ENCODE measurements at places on chromosomes 5 and 9.
A peak's percentile ranks its signal among the peaks of the same experiment; 100 is the strongest.

DNA sequence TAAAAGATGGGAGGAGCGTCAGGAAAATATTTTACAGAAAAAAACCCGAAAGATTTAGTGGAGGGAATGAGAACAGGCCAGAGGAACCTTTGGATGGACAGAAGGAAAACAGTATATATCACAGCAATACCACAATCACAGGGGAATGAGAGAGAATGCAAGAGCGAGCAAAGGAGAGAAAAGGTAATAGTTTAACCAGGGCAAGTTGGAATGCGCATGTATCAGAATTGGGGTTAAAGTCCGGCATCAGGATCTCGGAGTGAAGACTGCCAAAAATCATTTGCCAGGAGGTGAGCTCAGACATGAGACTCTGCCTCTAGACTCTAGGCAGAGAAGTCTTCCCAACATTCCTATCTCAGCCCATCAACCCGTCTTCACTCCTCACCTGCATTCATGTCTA is 36.8 kb downstream of the PCDHGC5 start:
- no peak for DNase-seq

DNA sequence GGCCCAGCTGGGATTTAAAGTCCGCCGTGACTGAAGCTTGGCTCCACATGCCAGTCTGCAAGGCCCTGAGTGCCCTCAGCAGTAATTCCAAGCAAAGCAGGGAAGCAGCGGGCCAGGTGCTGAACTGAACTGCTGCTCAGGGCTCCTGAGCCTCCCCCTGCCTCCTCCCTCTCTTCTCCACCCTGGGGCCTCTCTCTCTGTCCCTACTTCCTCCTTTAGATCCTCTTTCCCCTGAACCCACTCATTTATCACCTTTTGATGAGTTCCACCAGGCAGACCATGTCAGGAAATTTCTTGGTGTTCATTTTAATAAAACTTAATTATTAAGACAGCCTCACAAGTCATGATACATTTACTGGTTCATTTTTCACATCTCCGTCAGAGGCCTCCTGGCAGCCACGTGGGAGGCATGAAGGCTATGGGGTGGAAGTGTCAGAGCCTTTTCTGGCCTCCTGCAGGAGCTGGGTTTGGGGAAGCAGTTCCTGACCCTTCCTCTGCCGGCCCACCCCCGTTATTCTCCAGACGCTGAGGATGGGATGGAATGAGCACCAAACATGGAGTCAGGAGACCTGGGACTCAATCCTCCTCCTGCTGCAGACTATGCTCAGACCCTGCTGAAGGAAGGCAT is 32.2 kb upstream of the KCNIP1 start:
- DNase-seq, result no peak

GRCh38 chr9:134493461-134494272 is 147.9 kb upstream of the COL5A1 start:
- DNase-seq, result no peak

DNA sequence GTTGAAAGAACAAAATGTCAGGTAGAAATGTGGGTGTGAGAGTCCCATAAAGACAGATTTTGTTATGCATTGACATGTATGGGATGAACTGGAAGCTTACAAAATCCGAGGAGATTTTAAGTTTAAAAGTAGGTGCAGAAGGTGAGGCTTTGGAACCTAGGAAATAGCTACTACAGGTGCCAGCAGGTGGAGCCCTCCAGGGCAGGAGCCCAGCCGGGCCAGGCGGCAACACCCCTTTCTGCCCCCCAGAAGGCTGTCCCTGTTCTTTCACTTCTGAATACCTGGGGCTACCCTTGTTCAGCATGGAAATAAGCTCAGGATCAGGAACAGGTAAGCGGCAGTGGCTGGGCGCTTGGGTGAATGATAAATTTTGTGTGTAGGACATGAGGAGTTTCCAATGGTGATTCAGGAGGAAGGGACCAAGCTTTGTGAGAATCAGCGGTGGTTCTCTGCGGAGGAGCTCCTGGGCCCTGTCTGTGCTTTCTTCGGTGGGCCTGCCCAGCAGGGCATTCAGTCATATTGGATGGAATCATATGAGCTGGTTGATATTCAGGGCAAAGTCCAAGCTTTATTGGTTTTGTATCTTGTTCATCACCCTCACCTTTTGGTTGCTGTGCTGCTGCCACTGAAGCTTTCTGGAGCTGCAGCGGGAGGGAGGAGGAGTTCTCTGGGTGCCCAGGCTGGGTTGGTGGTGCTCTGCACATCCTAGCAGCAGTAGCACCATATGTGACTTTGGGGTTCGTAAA is 12.3 kb downstream of the PCBD2 start:
- DNase-seq, result no peak

DNA sequence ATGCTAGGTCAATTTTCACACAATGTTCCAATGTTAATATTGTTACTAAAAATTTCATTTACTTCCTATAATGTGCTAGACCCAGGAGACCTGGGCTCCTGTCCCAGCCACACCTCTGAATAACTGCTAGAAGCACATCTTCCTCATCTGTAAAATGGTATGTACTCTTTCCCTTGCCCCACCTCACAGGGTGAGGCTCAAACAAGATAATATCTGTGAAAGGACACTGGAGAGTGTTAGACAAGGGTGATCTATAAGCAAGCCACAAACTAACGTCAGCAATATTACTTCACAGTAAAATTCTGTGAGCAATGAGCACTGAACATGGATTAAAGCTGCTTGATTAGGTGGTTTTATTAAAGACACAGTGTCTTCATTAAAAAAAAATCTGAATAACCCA is 186.4 kb downstream of the EPB41L4A start:
- no peak for DNase-seq

DNA sequence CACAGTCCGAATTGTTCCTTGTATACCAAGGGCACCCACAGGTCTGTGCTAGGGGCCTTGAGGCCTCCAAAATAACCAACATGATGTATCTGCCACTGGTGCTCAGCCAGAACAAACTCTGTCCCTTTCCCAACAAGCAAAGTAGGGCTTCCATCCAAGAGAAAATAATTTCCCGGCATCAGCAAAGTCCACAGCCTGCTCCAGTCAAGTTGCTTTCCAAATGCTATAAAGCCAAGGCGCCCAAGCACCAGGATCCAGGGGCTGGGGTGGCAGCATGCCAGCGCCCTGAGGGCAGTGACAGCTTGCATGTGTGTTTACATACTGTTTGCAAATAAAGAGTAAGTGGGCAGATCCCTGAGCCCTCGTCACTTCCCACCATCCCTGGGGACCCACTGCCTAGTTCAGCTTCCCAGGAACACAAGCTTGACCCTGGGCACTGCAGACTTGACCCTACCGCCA is 155.9 kb downstream of the ERCC6L2 start:
- no peak for DNase-seq

GRCh38 chr5:337563-338130 is 16.1 kb downstream of the AHRR start:
- peak; percentile 45 for DNase-seq

GRCh38 chr9:114947058-114947457 is 16.7 kb upstream of the TNFSF8 start:
- no peak for DNase-seq

DNA sequence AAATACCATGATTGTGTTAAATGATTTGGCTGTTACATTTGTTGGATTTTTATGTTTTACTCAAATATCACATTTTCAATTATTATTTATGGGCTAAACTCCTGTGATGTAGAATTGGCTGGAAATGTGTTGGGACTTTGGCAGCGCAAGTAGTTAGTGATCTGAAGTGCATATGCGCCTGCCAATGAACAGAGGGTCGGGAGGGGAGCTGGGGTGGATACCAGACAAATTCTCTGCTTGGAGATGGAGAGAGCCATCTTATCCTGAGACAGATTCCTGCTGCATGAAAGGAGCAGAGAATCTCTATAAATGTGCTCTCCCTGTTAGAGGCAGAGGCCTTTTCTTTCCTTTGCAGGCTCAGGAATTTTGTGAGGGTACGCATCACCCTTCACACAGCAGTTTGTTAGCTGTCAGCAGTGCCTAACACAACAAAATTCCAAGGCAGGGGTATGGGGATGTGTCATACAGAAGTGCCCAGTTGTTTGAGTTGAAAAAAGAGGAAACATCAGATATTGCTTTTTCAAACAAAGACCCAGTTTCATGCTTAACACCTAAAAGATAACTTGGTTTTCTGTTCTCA is 489.1 kb downstream of the CSNK1G3 start:
- no peak for DNase-seq

DNA sequence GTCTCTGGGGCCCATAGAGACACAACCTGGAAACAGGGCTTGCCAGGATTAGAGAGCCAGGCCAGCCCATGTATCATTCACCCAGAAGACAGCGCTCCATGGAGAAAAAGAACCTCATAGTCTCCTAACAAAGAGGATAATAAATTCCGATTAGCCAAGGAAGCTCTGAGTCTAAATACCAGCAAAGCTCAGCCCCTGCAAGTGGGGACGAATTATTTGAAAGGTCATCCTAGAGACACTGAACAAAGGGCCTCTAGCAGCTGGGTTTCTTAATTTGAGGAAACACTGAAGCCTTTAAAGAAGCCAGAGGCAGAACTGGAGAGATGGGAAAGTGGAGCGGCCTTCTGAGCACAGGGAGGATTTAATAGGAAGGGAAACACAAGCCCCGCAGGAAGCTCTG is 287.1 kb upstream of the ZNF462 start:
- DNase-seq, result no peak

- DNase-seq, result no peak
Observed at GRCh38 chr5:160251406-160252155, 22.3 kb downstream of the FABP6 start.

DNA sequence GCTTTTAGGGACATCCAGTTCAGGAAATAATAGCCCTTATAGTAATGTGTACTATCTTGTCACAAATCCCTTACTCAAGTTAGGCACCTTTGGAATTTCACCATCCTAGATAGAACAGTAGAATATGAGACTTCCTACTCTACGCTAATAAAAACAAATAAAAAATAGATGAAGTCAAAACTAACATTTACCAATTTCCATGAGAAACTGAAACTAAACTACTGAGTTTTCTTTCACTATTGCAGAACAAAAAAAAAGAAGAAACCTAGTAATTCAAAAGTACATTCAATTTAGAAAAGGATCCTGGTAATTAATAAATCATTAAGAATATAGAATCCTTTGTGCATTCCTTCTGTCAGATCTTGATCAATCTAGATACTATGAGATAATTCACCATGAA is 14.0 kb downstream of the STARD4 start:
- no peak for DNase-seq

- peak; percentile 6 for DNase-seq
Observed at GRCh38 chr9:107667231-107668070, 177.9 kb upstream of the KLF4 start.

- no peak for DNase-seq
Observed at GRCh38 chr9:2991292-2991691, 147.4 kb upstream of the PUM3 start.

DNA sequence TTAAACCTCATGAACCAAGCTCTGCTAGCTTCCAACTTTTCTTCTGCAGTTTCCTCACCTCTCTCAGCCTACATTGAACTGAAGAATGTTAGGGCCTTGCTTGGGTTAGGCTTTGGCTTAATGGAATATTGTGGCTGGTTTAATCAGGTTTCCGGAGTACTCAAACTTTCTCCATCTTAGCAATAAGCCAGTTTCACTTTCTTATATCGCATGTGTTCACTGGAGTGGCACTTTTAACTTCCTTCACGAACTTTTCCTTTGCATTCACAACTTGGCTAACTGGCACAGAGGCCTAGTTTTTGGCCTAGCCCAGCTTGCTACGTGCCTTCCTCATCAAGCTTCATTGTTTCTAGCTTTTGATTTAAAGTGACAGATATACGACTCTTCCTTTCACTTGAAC is 81.0 kb upstream of the MAST4 start:
- no peak for DNase-seq

- no peak for DNase-seq
Observed at GRCh38 chr5:922436-923280, 30.0 kb downstream of the TRIP13 start.

DNA sequence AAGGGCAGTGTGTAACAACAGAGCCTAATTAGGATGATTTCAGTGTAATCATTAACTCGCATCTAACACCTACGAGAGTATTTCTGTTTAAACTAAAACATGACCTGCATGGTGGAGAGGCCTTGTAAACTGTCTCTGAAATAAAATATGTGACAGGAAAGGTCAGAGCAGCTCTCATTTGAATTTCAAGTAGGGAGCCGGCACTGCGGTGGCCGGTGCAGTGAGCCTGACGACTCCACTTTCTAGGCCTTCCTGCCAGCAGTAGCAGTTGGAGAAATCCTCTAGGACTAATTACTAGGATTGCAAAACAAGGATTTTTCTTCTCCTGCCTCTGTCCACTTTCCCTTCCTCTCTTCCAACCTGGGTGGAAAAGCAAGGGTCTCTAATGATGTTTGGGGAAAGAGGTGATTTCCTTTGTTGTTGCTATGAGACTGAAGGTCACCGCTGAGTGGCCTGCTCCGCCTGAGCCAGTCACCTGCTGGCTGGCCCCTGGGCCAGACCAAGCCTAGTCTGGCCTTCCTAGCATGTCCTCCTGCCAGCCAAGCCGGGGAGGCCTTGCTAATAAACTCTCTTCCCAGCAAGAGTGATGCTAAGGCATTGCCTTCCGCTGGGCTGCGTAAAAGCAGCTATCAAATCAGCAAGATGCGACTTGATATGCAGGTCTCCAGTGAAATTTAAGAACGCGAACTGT is 245.7 kb downstream of the PSAT1 start:
- no peak for DNase-seq

DNA sequence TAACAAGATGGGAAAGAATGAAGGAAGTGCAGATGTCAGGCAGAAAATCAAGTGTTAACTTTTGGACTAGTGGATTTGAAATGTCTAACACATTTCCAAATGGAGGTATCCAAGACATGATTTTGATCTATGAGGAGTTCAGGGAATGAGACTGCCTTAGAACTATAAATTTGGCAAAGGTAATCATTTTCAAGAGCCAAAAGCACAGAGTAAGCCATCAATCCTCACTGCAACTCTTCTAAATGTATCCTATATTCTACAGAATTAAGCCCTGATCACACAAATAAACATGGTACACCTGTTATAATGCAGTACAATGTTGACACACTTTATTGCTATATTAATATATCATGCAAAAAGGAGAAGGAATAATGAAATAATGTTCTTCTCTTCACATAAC is 55.6 kb downstream of the SETX start:
- no peak for DNase-seq

- DNase-seq, result no peak
Observed at GRCh38 chr9:82424599-82425120, 436.1 kb downstream of the SPATA31D1 start.

DNA sequence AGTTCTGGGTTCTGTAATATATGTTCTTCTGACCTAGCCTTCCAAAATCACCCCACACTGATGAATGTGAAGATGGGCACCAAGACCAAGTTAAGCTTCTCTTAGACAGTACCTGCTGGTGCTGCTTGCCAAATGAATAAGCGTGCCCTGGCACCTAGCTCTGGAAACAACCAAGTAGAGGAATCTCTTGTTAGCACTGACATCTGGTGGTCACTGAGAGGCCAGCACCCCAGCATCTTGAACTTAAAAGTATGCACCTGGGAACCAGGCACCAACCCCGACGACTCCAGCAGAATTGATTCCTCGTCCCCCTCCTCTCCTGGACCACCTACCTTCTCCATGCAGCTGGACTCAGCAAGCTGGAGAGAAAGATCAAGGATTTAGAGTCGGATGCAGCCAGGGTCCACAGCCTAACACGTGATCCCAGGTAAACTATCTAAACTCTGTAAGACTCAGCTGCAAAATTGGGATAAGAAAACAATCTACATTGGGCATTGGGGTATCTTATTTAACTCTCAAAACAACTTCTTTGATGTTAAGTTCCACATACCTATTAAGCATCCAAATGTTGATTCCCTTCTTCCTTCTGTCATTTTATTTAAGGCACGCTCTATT is 89.8 kb downstream of the SLC1A3 start:
- DNase-seq, result peak; percentile 61

GRCh38 chr5:9888501-9888901 is 258.4 kb upstream of the TAS2R1 start:
- DNase-seq, result peak; percentile 96

All from IMR-90 (cell line).